Osteoblast (primary cell): ENCODE measurements at places on chromosomes 6 and 20. TPM values are rescaled to one million over a fixed set of nuclear protein-coding genes. Genes with fewer than 3 reads are reported as not detected.

DHX35 gene
- total RNA-seq, result 9.7 and 10.5 TPM in 2 replicates

RPP21 gene
- total RNA-seq, result 23.9 and 24.6 TPM in 2 replicates

NRSN1 gene
- total RNA-seq, result not detected in 2 replicates

IRF4 gene
- under 0.01 TPM in 2 replicates for total RNA-seq

CD93 gene
- total RNA-seq, result not detected in 2 replicates

MOCS1 gene
- 25.3 and 28.3 TPM in 2 replicates for total RNA-seq

JAG1 gene
- 49.2 and 60.1 TPM in 2 replicates for total RNA-seq

SNAP91 gene
- total RNA-seq, result 0.59 and 0.72 TPM in 2 replicates

TRIM10 gene
- not detected in 2 replicates for total RNA-seq

CCN5 gene
- 520 and 687 TPM in 2 replicates for total RNA-seq

PDE10A gene
- 3.3 and 3.5 TPM in 2 replicates for total RNA-seq

NCOA6 gene
- total RNA-seq, result 8.7 and 10.6 TPM in 2 replicates

GJA1 gene
- 1,360 and 1,632 TPM in 2 replicates for total RNA-seq

DAAM2 gene
- 29.0 and 46.9 TPM in 2 replicates for total RNA-seq

ATP6V1G2 gene
- total RNA-seq, result 2.2 and 2.9 TPM in 2 replicates

TXLNB gene
- 0.59 and 1.8 TPM in 2 replicates for total RNA-seq

LGSN gene
- not detected in 2 replicates for total RNA-seq
